IPS DF 6.9 (cell line): ENCODE measurements at places on chromosomes 1 and 21.

- DNase-seq: no peak
These were observed 71.3 kb downstream of the WDR4 start for GRCh38 chr21:42807938-42808613.

GRCh38 chr1:44660176-44660575 lies 14.1 kb downstream of the TMEM53 start:
- DNase-seq: no peak

DNA sequence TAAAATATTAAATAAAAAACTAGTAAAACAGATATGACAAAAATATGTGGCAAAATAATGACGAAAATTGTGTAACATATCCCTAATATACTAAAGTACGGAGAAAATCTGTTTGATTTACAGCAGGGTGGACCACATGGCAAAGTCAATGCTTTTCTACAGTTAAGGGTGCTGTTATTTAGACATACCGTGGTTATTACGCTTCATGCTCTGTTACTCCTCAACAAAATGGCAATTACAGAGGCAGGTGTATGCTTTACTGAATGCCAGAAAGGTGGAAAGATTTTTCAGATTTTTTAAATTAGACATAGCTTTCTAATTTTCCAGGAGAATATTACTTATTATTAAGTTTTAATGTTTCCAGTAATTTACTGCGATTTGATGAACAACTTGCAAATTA lies 343.9 kb upstream of the DPYD start:
- no peak for DNase-seq

- DNase-seq: no peak
These were observed 72.6 kb downstream of the RASAL2 start for GRCh38 chr1:178166429-178167024.

DNA sequence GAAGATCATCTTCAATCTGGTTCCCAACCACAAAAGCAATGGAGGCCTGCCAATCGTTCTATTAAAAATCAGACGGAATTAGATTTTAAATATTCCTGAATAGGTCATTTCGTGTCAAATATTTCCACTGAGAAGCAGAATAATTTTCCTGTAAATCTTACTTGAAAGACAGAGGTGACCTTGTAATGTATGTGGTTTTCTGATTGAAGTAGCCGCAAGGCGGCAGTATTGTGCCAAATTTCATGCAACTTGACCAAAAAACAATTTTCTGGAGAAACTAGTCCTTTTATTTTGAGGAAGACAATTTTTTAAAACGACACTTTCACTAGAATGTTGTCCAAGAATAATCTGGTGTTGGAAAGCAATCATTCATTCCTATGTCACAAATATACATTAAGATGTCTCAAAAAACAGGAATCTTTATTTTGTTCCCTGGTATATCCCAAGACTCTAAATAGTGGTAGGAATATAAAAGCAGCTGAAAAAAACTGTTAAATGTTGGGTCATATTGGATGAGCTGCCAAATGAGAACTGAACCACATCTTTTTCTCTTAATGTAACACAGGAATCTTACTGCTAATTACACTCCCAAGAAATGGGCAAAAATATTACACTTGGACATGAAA lies 33.6 kb downstream of the SPAG17 start:
- peak; percentile 55 for DNase-seq

- no peak for DNase-seq
These were observed 164.4 kb downstream of the EDEM3 start for GRCh38 chr1:184590163-184590750.

DNA sequence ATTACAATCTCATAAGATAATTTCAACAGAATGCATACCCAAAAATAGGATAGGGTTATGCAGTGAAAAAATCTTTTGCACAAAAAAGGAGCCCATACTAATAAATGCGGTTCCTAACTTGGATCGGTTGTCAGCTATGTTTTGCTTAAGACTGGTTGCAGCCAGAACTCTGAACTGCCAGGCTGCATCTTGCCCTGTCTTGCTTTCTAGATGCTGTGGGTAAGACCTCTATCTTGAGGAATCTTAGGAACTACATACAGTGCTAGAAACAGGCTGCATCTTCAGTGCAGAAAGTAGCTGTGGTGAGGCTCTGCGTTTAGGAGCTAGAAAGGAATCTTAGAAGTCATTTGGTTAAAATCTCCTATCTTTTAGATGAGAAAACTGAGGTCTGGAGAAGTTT lies 45.6 kb upstream of the PLA2G4A start:
- no peak for DNase-seq

GRCh38 chr1:15948595-15949452 lies 27.1 kb downstream of the ZBTB17 start:
- no peak for DNase-seq

DNA sequence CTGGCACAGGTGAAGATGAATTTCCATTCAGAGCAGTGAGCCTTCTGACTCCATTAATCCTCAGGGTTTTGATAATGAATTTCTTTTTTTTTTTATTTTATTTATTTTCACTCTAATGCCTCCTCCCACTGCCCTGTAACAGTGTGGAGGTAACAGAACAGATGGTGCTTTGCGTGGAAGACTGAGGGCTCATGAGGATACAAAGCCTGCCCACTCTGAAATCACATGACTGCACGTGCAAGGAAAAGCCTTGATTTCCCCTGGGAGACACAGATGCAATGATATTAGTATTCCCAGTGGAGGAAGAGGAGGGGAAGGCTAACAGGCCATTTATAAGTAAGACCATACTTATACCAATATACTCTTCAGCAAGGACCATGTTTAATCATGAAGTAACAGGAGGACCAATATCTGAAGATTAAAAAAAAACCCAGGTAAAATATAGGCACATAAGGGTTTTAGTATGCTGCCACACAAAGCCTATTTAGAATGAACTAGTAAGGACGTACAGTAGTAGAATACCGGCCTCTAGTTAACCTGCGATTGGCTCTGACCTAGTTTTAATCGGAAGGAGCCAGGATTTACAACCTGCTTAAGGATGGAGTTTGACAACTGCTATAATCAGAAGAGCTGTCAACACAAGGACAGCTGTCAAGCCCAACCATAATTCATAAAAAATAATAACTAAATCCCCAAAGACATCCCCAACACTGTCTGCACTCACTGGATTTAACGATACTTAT lies 69.6 kb downstream of the LHX4 start:
- DNase-seq: no peak

DNA sequence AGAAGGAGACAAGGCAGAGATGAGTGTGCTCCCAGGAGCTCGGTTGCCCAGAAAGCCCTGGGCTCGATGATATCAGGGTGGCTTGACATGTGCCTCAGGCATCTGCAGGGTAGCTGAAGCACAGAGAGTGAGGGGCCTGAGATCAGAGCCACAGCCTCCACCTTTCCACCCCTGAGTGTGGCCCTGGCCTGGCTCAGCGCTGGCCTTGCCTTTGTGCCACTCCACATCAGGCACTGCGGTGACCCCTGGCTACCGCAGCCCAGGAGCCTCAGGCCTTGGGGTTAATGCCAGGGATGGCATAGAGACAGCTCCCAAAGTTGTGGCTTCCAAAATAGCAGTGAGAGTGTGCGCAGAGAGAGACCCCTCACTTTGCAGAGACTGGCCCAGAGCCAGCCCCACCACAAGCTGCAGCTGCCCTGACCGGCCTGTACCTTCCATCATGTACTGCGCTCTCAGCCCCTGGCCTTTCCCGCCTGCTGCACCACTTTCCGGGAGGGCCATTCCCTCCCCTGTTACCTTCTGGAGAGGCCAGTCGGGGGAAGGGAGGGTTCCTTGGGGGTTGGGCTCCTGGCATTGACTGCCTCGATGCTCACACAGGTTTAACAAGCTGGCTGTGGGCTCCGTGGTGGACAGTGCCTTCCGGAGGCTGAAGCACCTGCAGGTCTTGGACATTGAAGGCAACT lies 19.5 kb downstream of the PODN start:
- no peak for DNase-seq

GRCh38 chr1:154141240-154141639 lies 13.6 kb downstream of the NUP210L start:
- no peak for DNase-seq

DNA sequence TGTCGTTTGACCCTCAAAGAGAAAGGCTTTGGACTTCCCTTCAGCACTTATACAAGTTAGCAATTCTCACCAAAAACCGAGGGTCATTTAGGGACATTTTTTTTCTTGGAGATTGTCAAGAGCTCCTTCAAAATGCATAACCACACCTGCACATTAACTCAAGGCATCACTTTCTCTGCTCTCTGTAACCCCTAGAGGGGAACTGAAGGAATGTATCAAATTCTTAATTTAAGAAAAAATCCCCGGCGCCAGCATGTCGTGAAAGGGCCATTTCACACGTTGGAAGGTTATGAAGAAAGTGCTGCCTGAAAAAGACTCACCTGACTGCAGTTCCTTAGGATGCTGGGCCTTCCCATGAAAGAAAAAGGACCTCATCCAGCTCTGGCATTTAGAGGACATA lies 131.6 kb upstream of the ZC3H12A start:
- DNase-seq: no peak

DNA sequence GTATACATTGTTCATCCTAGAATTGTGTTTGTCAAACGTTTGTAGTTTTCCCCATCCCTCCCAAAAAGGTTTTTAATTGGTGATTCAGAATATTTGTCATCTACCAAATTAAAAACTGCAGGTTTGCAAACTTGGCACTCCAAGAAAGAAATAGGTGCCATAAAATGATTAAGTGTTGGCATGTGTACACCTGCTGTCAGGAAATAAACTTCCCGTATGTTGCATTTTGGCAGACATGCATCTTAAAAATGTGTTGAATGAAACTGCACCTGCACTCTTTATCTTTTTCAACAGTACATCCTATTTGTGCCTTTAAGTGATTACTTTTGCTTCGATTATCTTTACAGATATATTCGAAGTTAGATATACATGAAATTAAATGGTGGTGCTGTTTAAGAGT lies 7.3 kb downstream of the B3GALT2 start:
- no peak for DNase-seq

DNA sequence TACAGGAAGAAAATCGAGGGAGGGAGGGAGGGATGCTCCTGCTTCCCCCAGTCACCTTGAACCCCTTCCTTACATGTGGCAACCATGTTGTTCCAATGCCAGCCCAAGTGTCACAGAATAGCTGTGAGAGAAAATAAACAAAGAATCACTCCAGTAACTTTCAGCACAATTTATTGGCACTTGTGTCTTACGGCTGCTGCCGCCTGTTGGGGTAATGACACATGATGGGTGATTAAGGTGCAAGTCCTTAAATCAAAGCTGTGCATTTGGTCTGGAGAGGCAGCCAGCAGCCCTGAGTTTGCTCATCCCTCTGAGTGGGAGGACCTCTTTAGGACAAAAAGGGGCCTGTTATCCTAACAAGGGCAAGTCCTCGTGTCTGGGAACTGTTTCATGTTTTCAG lies 377.7 kb downstream of the PCP4 start:
- no peak for DNase-seq

DNA sequence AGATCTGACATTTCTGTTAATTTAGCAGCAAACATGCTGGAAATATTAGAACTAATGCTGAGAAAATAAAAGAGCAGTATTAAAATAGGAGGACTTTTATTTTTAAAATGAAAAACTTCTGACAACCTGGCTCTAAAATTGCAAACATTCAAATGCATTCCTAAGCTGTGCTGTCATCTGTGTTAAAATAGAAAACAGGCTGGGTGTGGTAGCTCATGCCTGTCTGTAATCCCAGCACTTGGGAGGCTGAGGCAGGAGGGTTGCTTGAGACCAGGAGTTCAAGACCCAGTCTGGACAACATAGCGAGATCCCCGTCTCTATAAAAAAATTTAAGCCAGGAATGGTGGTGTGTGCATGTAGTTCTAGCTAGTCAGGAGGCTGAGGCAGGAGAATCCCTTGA lies 44.6 kb downstream of the MIGA1 start:
- no peak for DNase-seq

DNA sequence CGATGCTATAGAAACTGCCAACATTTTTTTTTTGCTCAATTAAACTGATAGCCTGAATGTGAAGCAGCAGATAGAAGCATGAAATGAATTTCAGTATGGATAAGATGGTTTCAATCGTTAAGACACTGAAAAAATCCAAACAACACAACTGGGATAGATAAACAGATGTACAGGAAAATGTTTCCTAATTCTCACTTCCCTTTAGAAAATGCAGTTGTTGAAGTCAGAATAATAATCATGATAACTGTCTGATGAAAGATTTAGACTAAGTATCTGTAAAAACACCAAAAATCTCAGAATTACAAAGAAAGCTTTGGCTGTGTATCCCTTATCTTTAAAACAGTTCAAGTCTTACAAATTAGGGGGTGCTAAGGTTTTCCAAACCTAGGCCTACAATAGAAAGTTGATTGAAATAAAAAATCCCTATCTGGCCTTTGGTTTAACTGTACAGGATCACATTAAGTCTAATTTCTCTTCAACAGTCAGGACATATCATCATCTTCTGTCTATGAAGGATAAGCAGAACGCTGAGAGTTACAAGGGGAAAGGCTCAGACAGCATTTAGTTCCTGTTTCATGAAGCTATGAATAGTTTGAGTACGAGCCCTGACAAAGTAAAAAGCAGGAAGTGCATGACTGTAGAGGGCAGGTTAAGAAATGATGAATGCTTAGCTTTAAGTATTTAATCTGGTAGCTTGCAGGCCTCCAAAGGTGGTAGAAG lies 203.2 kb downstream of the APP start:
- DNase-seq: no peak

DNA sequence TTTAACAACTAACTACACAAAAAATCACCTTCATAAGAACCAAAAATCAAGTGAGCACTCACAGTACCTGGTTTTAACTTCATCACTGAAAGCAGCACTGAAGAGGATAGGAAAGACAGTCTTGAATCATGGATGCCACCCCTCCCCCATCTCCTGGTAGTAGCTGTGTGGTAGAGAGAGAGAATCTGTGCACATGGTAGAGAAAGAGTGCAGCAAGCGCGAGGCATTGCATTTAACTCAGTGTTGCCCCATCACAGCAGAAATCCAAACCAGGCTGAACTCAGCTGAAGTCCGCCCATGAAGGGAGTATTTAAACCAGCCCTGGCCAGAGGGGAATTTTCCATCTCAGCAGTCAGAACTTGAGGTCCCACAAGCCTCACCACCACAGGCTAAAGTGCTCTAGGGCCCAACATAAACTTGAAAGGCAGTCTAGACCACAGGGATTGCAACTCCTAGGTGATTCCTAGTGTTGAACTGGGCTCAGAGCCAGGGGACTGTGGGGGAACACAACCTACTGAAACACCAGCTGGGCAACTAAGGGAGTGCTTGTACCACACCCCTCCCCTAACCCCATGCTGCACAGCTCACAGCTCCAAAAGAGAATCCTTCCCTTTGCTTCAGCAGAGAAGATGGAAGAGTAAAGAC lies 38.4 kb downstream of the VAV3 start:
- DNase-seq: no peak

- no peak for DNase-seq
These were observed 151.1 kb upstream of the C8B start for GRCh38 chr1:57116871-57117270.

- no peak for DNase-seq
These were observed 27.7 kb downstream of the KNCN start for GRCh38 chr1:46523496-46524353.
